Mucosa of descending colon (tissue), 3 donors: ENCODE measurements at places on chromosomes 1 and 21.
A peak's percentile ranks its signal among the peaks of the same experiment; 100 is the strongest.

DNA sequence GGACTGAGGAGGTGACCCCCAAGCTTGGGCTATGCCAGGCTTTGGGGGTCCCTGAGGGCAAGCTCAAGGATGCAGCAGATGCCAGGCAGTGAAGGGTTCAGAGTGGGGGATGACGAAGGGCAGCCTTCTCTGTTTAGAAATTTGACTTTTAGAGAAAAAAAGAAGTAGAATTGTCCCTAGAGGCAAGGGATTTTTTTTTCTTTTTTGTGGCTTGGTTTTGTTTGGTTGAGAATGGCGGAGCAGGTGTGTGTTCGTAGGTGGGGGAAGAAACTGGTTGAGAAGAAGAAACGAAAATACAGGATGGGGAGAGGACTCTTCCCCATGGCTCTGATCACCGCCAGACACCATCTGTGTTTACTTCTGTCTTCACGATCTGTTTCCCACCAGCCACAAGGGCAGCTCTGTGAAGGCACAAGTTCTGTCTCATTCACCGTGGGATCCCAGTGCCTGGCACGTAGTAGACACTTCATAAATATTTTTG is 8.2 kb downstream of the PLA2G5 start:
- DNase-seq = no peak

- DNase-seq = no peak
Observed at GRCh38 chr1:21341517-21342078, 51.3 kb upstream of the ECE1 start.

DNA sequence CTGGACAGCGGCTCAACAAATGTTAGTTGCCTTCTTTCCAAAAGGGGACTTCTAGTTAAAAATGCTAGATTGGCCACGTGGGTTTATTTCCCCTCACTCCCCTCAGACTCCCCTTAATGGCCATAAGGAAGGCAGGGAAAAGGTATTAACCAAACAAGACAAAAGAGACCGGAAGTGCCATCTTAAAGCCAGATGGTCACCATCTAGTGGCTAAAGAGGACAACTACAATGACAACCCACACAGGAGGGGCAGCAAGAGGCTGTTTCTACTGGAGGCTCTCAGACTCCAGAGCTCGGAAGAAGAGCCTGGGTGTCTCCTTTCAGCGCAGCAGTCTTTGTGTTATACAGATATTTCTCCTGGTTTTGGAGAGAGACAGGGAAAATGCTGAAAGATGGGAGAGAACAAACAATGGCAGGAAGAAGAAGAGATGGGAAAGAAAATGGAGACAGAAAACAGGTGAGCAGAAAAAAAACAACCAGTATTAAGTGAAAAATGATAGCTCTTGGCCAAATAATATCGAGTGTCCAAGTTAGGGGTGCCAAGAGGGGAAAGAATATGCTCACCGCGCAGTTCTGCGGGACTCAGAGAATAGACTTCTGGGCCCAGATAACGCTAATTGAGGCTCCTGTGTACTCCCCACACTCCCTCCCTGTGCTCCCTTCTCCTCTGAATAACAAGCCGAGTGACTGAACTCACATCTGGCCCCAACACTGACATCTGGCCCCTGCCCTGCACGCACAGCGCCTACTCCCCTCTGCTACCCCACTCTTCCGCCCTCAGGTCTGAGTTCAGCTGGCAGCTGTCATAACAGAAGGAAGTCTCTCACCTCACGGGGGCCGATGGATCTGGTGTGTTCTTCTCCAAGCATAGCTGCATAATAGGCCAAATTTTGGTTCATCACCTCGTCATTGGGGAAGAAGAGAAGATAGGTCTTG is 9.6 kb downstream of the P3H1 start:
- no peak for DNase-seq

- no peak for DNase-seq
Observed at GRCh38 chr1:30302858-30303257, 420.5 kb downstream of the MATN1 start.

DNA sequence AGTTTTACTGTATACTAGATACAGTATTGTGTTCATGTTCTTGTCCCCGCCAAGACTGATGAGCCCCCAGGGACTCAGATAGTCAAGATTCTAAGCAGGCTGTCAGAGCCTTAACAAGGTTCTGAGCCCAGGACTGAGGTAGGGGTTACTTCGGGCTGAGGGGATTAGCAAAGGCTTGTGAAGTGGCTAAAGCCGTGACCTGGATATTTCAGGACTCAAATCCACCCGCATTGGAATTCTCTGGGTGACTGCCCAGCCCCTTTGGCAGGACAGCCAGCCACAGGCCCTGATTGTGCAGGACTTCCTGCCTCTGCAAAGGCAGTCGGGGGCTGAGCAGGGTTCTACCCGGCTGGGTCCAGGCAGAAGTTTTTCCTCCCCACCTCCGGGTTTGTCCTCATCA is at the start of gene PLA2G5:
TSS of gene PLA2G5 (plus strand) at position 321 of the 400 bp plus-strand sequence. CDS start 14,637 bp downstream, outside the sequence.
- DNase-seq = peak; percentile 38

DNA sequence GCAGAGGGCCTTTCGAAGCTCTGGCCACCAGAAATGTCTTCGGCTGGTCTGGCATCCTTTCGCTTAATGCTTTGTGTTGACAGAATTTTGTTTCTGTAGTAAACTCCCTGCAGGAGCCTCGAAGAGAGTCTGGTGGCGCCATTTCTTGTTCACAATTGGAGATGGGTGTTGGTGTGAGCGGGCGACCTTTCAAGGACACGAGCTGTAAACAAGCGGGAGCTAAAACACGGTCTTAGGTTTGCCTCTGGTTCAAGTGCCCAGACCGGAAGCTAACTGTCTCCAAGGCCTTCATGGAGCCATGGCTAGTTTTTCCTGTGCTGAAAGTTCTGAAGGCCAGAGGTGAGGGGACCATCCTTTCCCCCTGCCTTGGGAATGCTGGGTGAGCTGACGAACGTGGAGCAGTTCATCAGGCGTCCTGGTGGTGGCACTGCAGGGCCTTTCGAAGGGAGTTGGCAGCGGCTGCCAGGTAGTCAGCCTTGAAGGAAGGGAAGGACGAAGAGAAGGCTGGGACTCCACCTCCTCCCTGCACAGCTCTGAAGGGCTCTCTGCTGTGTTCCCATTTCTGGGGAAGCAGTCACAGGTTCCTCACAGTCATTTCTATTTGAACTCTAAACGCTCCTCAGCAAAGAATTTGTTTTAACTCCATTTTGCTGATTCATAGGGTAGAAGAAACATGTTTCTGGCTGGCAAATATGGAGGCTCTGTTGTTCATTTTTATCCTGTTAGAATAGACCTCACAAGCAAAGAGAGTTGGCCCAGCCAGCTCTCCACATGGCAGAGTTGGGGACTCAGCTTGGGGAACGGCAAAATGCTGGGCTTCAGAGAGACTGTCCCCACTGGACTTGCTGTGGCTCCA is 35.2 kb downstream of the URB2 start:
- peak; percentile 88 for DNase-seq

DNA sequence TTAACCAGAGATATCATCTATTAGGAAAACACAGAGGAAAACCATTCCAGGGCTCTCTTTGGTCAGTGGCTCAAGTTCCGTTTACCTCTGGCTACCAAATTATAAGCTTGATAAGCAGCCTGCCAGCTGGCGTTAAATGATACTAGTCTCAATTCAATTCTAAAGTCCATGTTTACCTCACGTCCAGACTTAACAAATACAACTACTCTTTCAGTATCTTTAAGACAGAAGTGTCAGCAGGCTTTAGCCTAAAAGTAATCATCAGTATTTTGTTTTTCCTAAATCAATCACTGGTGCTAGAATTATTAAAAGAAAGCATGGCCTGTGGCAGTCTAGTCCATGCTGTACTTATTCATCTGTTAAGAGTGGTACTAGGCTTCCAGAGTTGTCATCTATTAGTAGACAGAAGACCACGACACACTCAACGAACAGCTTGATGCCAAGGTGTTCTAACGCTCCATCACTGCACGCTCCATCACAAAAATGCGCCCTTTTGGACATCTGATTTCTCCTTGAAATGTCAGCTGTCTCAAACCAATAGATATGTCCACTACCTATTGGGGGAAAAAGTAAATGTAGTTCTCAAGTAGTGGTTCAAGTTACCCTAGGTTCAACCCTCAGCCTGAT is 1.5 kb downstream of the IVNS1ABP start:
- no peak for DNase-seq

DNA sequence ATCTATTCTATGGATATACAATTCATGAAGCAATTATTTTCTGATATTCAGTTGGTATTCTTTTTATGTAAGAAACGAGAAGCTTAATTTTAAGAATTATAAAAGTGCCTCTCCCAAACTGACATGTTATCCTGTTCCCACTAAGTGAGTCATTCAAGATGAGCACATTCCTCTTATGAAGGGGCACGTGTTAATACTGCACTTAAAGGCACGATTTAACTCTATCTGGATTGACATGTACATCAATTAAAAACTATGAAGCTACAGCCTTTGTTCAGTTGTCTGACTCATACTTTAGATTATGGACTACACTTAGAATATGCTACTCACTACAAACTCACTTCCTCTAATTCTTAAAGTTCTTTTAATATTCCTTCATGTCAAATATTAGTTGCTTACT is 111.6 kb downstream of the CYYR1 start:
- DNase-seq = no peak

DNA sequence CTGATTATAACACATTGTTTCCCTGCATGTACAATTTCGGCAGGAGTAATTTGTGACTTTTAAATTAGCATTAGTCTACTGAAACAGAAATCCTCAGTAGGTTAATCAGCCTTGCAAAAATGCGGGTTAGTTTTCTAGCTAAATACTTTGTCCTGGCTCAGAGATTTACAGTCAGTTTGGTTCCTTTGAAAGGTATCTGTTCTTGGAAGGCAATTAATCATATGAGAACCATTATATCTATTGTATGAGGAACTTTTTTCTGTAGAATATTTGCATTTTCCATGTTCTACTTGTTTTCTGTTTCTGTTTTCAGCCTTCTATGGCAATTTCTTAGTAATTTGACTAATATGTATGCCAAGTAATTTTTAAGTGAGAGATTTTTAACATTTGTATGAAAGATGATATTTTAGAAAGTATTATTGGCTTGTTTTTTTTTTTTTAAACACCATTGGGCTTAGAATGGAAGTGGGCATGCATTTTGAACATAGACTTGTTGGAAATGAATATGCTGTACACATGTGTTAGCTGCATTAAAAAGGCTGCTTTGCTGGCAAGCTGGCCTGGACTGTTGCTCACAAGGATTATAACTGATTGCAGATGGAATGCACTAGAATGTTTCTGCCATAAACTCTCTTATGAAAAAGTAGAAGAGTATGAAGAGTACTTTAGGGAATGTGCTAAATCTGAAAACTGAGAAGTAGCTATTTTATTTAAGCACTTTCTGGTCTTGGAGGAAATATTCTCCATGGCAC is 26.2 kb downstream of the KIF1B start:
- DNase-seq = no peak

DNA sequence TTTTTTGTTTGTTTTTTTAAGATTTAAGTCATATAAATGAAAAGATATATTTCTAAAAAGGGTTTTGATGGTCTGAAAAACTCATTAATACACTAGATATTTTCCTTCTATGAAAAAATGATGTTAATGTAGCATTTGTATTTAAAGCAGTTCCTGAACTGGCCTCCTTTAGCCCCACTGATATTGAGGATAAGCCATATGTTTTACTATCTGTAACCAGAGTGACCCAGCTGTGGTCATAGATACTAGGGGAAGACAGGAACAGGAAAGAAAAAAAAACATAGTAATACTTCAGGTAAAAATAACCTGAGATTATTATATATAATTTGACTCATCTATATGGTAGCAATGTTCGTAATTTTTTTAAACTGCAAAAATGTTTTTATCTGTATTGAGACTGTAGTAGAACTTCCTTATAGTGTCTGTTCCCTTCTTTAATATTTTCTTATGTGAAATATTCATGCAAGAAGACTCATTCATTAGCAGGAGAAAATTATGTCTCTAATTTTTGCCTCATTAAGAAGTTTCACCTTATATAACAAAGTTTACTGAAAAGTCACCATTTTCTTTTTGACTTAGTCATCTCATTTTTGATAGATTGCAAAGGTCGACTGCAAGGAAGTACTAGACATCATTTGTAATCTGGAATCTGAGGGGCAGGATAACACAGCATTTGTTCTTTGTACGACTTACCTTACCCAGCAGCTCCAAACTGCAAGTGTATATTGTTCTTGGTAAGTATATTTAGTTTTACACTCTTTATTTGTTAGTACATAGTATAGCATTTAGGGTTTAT is 25.6 kb upstream of the TMCO2 start:
- no peak for DNase-seq

- no peak for DNase-seq
Observed at GRCh38 chr1:157087030-157087429, 12.6 kb downstream of the ETV3L start.

DNA sequence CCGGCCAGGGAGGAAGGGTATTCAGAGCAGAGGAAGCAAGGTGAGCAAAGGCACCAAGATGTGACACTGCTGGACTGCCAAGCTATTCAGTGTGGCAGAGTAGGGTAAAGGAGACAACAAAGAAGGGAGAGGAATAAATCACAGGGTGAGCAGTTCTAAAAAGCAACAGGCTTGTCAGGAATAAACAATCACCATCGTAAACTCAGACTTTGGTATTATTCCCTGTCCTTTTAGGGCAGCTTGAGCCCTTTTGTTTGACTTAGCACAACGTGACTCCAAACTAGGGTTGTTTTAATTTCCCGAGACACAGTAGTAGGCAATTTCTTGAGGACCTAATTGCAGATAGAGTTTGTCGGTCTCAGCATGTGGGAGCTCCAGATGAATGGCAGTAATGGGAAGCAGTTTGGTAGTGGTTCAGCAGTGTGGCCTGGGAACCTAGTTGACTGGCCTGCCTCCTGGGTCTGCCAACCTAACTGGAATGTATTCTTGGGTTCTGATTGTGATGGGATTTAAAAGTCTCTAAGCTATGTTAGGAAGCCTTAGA is 4.3 kb downstream of the CR1L start:
- no peak for DNase-seq

DNA sequence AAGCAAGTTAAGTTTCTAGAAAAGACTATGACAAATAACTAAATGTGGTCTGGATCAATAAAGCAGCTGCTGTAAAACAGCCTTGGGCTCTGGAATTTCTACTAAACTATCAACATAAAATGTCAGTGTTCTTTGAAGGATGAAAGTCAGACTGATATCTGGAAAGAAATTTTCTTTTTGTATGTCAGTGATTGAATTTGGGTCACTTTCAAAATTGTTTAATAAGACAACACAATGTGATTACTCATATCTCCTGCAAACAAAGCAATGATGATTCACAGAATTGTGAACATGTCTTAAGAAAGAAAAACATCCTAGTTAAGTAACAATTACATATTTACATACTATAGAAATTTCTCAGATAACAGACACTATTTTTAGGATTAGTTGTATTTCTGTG is 826.4 kb downstream of the PLA2G4A start:
- DNase-seq = no peak

DNA sequence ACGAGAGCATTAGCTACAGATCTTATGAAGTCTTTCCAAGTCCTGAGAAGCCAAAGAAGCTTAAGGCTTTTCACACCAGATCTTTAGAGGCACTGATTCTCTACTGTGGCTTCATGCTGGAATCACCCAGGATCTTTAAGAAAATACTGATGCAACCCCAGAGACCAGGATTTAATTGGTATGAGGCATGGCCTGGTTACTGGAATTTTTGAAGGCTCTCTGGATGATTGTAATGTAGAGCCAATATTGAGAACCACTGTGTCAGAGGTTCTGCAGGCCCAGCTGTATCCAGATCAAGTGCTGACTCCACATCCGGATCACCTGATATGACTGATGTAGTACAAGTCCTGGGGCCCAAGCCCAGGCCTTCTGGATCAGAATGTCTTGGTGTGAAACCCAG is 105.7 kb downstream of the PLPPR5 start:
- DNase-seq = no peak

GRCh38 chr1:48948562-48948961 is 171.9 kb upstream of the BEND5 start:
- DNase-seq = no peak
